Inflammatory macrophage treated with lipopolysaccharide for 4 hours (primary cell): ENCODE measurements at places on chromosomes 2 and 18.

DNA sequence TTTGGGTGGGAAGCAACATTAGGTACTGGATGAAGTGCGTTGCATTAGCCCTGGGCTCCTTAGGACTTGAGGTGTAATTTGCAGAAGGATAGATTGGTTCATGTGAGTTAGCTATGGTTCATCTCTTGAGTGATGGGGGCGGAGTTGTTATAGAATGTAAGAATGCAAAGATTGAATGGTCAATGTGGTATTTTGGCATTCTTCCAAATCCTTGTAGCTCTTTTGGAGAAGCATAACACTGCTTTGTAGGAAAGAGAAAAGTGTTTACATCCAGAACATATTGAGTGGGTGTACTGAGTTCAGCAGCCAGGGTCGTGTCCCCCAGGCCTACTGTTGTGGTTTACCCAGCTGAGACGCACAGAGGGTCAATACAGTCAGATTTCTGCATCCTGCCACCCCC is 173.5 kb downstream of the FMNL2 start:
- peak; percentile 16 for DNase-seq

- no peak for DNase-seq
These were observed 691.0 kb downstream of the ZEB2 start for GRCh38 chr2:143828763-143829537.

DNA sequence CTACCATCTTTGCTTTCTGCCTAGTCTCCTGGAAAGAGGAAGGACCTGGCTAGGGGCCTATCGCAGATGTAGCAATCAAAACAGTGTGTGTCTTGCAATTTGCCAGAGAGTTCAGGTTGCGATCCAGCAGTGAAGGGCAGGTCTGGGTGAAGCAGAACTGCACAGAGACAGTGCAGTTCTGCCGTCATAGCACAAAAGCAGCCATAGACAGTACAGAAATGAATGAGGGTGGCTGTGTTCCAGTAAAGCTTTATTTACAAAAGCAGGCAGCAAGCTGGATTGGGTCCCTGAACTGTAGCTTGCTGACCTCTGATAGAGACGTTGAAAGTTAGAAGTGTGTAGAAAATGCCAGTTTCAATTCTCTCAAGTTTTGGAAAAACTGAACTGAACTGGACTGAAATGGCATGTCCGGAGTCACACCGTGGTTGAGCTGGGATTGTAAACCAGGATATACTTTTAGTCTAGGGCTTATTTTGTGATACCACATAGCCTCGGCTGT is 186.8 kb downstream of the LTBP1 start:
- no peak for DNase-seq

GRCh38 chr2:120298173-120298835 is 45.7 kb downstream of the RALB start:
- DNase-seq: no peak

DNA sequence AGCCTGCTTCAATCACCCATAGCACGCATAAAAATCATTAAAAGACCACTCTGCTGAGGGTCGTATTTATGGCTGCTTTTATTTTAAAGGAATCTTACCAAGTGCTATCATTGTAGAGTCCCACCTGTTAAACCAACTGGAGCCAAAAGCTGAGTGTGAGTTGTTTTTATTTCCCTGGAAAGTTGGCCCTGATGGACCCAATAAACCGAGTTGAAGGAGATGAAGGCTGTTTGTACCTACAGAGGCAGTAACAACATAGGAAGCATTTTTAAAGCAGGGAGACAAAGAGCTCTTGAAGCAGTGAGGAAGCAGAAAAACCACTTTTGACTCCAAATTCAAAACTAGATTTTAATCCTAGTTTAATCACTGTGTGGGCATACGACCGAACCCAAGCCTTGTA is 6.4 kb downstream of the MBOAT2 start:
- no peak for DNase-seq

DNA sequence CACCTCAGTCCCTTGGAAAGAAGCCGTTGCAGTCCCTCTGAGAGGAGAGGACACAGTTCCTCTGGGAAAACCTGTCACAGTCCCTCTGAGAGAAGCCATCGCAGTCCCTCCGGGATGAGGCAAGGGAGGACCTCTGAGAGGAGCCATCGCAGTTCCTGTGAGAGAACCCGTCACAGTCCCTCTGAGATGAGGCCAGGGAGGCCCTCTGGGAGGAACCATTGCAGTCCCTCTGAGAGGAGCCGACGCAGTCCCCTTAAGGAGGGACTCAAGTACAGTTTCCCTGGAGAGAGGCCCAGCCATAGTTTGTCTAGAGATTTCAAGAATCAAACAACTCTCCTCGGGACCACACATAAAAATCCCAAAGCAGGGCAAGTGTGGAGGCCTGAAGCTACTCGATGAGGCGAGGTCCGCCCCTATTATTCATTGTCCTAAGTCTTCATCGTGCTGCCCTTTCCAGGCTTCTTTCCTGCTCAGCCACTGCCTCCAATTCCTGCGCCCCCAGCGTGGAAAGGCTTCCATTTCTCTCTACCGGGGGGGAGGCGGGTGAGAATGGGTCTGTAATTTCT is 630 bp upstream of the ZNF512 start:
- DNase-seq: no peak

GRCh38 chr2:223800908-223801307 is 36.5 kb downstream of the AP1S3 start:
- no peak for DNase-seq

- peak; percentile 22 for DNase-seq
These were observed 124.8 kb upstream of the SLC39A10 start for GRCh38 chr2:195532255-195532627.

DNA sequence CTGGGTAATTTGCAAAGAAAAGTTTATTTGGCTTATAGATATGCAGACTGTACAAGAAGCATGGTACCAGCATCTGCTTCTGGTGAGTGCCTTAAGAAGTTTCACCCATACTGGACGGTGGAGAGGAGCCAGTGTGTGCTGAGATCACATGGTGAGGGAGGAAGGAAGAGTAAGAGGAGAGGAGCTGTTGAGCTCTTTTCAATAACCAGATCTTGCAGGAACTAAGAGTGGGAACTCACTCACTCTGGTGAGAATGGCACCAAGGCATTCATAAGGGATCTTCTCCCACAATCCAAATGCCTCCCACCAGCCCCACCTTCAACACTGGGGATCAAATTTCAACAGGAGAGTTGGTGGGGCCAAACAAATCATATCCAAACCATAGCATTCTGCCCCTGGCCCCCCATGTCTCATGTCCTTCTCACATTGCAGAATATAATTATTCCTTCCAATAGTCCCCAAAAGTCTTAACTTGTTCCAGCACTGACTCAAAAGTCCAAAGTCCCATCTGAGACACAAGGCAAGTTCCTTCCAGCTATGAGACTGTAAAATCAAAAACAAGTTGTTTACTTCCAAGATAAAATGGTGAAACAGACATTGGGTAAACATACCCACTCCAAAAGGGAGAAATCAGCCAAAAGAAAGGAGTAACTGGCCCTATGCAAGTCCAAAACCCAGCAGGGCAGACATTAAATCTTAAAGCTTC is 11.7 kb upstream of the TMEM37 start:
- no peak for DNase-seq

GRCh38 chr2:55862246-55862645 is 61.3 kb downstream of the EFEMP1 start:
- DNase-seq: peak; percentile 18

DNA sequence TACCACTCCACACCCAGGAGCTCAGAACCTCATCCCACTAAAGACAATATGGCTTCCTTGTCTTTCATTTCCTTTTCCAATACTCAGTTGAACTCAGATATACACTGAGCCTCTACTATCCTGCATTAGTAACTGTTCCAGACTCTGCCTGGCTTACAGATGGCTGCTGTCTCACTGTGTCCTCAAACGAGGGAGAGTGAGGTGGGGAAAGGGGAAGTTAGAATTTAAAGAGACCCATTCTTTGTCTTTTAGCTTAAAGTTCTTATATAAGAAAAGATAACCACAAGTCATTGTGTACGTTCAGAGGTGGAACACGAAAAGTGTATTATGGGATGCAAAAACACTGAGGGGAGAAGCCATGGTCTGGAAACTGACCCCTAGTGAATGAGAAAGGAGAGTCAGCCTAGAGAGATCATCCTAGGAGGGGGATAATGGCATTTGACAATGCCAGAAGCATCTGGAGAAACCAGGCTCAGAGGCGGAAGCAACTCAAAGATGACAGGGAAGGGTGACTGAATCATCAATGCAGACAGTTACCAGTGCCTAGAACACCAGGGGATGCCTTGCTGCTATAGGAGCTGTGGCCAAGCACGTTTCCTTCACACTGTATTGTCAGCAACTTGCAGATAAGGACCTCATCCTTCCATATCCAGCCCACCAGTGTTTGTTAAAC is 170.7 kb downstream of the CYRIA start:
- DNase-seq: no peak

DNA sequence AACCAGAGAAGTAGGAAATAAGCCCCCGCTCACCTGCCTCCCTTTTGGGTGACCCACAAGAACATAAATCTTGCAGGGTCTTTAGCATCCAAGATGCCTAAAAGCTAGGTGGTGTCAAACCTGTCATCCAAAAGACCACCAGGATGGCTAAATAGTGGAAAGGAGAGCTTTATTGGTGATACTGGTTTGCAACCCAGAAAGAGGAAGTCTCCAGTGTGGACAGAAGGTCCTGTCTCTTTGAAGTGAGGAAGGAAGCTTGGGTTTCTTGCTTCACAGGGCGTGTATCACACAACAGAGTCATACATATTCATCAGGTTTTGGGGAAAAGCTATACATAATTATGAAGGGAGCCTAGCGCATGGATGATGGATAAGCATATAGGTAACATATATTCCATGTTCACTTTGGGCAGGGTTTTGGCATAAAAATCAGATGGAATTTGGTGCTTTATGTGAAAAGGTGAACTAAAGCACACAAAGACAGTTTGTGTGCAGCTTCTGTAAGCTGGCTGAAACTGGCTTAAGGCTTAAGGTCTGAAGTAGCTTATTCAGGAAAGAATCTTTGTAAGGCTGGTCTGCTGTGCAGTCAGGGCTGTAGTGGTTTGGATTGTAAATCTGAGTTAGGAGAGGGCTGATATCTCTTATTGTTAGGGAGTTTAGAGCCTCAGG is 102.2 kb upstream of the MSH2 start:
- DNase-seq: peak; percentile 88

DNA sequence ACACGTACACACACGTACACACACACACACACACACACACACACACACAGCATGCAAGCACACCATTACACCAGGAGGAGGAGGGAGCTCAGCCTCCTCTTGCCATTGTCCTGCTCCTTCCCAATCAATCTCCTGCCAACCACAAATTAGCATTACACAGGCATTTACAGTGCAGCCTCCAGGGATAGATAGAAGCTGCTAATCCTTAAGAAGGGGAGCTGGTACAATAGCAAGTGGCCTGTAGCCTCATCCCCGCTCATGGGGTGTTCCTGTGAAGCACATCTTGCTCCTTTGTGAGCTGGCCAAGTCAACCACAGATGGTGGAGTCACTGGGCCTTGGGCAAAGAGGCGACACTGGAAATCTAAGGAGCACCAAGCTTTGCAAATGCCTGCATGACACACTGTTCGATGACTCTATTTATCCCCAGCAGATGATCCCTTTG is 110.3 kb upstream of the PKDCC start:
- DNase-seq: no peak

GRCh38 chr18:11719050-11719449 is 30.0 kb downstream of the GNAL start:
- DNase-seq: no peak

DNA sequence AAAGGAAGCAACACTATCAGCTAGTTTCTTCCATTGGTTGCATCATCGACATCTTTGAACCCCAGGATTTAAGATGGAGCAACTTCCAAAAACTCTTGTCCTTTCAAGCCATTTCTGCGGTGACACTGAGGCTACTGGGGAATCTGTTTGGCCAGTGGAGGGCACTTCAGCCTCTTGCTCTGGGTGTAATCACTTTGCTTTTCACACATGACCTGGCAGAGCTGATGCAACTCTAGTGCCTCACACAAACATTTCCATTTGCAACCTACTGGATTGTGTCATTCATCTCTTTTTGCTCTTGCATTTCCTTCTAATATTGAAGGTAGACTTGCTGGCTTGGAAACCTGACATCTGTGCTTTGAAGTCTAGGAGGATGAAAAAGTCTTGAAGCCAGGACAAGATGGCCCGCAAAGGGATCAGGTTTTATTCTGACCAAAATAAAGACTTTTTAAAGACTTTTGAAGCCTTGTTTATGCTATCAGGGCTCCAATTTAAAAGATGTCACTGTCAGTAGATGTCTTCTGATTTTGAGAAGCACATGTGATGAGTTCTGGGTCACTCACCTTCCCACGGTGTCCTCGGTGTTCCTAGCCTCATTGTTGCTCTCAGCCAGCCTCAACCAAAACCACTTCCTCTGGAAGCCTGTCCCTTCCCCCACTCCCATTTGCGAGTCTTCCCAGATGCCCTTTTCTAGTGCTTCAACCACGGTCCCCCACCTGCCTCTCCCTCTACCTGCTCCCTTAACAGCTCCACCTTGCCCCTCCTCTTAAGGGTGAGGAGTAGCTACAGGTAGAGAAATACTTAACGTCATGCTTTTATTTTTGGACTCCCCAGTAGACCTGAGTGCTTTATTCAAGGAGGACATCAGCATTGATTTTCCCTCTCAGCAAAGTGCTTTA is 69.7 kb upstream of the KCNE4 start:
- peak; percentile 77 for DNase-seq

DNA sequence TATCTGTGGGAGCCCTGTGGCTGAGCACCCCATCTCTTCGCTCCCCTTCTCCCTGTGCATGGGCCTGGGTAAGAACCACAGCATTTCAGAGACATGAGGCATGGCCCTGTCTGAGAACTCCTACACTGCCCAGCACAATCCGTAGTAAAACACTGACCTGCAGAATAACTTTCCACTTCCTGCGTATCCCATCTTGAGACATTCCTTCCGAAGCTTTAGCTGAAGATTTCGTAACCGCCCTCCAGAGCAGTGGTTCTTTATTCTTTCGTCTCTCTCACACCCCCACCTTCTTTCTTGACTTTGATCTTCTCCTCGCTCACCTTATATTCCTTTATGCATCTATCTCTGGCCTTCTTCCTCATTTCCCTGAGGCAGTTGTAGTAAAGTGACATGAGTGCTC is 381.1 kb downstream of the HRH4 start:
- no peak for DNase-seq

DNA sequence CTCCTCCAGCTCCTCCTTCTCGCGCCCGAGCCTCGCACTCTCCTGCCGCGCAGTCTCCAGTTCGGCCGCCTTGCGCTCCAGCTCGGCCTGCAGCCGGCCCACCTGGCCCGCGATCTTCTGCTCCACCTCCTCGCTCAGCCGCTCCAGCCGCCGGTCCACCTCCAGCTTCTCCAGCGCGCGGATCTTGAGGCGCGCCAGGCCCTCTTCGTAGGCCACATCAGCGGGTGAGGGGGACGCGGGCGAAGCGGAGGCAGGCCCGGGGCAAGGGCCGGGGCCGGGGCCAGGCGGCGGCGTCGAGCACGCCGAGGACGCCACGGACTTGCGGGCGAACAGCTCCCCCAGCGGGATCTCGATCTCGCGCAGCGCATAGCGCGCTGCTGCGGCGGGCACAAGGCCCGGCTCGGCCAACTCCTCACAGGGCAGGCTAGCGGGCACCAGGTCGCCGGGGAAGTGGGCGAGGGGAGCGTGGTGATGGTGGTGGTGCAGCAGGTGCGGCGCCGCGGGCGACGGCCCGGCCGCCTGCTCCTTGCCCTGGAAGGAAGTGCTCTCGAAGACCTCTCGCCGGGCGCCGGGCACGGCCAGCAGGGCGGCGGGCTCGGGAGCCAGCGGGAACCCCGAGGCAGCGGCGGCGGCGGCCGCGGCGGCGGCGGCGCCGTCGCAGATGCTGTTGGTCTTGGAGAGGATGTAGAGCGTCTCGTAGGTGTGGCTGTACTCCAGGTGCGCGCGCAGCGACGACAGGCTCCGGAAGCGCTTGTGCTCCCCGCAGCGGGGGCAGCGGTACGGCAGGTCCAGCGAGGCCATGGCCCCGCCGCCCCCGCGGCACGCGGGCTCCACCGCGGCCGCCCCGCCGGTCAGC is 15.2 kb downstream of the FBXO41 start:
- DNase-seq: no peak

GRCh38 chr2:221465776-221466175 is 106.3 kb downstream of the EPHA4 start:
- peak; percentile 59 for DNase-seq
